ENCODE measurements at places on chromosomes 7 and 10. TPM values are rescaled to one million over a fixed set of nuclear protein-coding genes. Genes with fewer than 3 reads are reported as not detected.
A peak's percentile ranks its signal among the peaks of the same experiment; 100 is the strongest.

DNA sequence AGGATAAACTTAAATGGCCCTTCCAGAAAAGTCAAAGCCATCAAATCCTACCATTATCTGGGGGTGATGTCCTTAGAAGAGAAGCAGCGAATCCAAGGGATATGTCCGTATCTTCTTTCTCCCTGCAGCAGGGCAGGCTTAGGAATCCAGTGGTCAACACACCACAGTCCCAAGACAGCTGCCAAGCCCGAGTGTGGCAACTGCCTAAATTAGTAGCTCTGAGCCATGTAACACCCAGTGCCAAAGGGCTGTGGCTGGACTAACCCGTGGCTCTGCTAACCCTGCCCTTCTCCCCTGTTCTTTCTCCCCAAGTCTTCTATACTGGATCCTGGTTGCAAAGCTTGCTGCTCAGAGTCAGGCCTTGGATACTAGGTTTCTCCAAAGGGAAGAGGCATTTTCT is 74.8 kb downstream of the CDK1 start:
- no peak for DNase-seq

DNA sequence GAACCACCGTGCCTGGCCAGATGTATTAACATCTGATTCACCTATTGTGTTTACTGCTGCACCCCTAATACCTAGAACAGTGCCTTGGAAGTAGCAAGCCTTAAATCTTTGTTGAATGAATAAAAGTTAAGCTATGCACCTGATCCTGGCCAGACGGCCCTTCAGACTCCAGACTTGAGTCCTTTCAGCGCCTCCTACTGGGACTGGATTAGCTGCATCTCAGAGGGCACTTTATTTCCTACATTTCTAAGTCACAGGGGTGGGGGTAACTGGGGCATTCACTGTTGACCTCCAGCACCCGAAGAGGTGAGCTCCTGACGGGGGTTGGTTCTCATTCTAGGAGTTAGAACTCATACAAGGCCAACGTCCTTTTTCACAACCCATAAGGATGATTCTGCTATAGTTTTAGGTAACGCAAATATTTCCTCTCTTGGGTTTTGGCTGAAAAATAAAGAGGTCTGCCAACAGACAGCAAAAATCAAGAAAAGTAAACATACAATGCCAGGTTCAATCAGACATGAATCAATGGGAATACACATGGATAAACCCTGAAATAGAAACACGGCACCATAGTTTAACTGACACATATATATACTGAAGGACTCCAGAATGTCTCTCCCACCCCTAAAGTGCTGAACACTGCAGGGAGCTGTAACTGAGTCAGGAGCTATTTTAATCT is 48.0 kb upstream of the DLG5 start:
- no peak for DNase-seq

- no peak for DNase-seq
Observed at GRCh38 chr10:130341356-130341755, 205.2 kb downstream of the GLRX3 start.

DNA sequence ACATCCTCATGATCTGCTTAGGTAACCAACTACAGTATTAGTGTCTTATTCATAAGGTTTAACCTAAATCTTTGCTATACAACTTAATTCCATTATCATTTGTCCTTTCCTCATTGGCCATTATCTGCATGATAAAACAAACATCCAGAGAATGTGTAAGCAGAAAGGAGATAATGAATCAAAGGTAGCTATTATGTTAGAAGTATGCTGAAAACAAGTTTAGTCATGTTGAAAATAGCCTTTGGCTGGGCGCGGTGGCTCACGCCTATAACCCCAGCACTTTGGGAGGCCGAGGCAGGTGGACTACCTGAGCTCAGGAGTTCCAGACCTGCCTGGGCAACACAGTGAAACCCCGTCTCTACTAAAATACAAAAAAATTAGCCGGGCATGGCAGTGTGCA is 78.2 kb downstream of the NT5C2 start:
- no peak for DNase-seq

Gene TMEM184A
- 0.36 TPM for total RNA-seq

DNA sequence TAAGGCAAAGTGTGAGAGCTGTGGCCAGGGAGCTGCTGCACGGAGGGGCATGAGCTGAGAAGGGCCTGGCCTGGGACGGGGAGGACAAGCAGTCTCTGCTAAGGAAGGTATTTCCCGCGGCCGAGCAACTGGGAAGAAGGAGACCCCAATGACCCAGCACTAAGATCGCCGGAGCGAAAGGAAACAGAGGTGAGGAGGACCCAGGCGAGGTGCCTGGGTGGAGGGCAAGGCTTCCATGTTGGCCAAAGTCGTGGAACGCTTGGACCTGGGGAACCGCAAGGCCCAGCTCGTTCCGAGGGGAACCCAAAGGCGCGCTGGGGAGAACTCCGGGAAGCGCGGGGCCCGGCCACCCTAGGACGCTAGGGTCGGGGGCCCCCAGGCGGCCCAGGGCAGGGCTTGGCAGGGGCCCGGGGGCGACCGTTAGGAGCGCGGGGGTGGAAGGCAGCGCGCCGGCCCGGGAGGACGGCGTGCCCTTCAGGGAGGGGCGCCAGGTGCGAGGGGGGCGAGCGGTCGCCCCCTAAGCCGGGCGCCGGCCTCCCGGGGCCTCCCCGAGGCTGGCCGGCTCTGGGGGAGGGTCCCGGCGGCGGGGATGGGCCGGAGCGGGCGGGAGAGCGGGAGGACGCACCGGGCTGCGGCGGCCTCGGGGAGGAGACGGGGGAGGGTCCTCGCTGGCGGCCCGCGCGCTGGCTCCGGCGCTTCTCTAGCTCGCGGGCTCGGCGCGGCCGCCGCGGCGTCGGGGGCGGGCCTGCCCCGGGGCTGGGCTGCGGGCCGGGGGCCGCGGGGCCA is 545 bp downstream of the GIGYF1 start:
- DNase-seq, result no peak

GRCh38 chr10:126334272-126334671 is 54.0 kb downstream of the ADAM12 start:
- no peak for DNase-seq

GRCh38 chr10:71302874-71303568 is 16.0 kb upstream of the SLC29A3 start:
- no peak for DNase-seq

DNA sequence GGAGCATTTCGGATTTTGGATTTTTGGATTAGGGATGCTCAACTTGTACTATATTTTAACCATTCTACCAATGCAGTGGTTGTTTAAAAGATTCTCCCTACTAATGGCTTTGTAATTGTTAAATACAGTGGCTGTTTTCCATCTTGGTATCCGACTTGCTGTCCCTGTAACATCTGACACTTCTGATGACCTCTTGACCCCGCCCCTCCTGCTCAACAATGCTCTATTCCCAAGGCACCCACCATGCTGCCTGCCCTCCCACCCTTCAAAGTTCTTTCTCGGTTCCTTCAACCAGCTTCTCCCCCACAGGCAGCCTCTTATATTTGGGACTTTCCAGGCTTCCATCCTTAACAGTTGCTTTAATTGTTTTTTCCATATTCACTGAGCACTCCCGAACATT is 2.0 kb downstream of the PRTFDC1 start:
- no peak for DNase-seq

GRCh38 chr7:82312646-82313045 is 130.9 kb downstream of the CACNA2D1 start:
- no peak for DNase-seq

- DNase-seq, result no peak
Observed at GRCh38 chr7:102832674-102833073, 80.1 kb upstream of the LRRC17 start.

Gene GIMAP7
- 16.8 TPM for total RNA-seq

DNA sequence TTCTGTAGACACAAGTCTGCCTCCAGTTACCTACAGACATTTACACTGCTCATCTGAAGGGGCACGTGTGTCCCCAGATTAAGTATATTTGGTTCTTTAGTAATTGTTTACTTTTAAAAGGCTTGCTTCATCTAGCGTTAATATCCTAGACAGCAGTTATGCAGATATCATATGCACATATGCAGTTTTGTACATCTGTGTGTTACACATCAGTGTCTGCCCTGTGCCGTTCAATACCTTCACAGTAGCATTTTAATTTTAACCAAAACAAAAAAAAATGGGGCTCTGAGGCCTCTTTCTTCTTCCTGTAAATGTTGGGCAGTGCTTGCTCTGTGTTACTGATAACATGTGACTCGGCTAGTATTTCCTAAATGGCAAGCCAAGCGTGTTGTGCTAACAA is 331.4 kb upstream of the MGMT start:
- DNase-seq, result no peak

Gene TMEM229A
- not detected for total RNA-seq

DNA sequence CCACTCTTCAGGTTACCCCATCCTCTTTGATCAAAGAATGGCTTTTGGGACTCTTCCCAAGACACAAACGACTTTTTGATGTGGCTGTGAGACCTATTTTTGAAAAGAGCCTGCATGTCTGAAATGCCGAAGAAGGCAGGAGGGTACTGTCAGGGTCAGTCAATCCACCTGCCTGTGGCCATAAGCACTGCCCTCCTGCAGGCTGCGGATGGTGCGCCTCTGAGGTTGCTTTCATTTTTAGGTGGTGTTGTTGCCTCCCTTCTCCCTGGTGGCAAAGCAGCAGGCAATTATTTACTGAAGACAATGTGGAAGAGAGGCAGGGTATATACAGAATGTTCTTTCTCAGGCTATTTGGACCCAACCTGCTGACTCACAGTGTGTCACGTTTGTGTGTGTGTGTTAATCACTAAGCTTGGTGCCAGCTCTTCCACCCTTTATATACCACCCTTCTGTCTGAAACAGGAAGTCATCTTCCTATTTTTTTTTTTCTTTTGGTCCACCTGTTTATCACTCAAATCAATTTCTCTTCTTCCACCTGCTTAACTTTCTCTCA is 1421.2 kb upstream of the CELF2 start:
- no peak for DNase-seq

DNA sequence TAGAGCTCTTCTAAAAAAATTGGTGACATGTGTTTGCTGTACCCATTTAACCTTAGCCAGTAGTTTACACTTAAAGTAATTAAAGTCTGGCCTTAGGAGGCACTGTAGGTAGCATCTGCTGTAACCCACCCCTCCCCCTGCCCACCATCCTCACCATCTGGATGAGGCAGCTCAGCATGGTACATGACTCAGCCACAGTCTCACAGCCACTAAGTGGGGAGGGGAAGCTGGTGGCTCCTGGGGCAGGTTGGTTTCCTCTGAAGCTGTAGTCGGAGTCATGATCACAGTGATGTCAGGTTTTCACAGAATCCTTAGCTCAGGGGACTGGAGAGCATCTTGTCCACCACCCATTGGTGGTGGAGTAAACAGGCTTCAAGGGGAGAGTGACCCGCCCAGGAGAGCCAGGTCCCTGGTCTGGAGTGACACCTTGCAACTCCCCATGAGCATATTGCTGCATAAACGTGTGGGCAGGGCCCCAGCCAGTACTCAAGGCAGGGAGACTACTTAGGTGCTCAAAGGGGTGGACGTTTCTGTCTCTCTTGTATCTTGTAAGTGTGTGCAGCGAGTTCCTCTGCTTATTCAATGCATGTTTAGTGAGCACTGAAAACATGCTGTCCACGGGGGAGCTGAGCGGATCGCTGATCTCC is 125.9 kb downstream of the GRK5 start:
- no peak for DNase-seq

DNA sequence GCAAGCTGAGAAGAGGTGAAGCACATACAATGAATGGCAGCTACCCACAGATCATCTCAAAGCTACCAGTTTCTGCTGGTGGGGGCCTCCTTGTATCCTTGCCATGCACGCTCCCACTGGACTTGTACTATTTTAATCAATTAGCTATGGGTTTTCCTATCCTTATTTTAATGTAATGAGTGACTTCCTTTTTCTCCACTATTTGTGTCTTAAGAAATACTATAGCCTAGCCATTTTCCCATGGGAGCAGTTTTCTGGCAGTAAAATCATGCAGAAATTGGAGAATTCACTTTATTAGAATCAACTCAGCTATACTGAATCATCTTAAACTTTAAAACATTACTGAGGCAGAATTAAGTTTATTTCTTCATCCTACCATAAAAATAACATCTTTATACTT is 73.5 kb downstream of the CTNNA3 start:
- DNase-seq, result no peak

DNA sequence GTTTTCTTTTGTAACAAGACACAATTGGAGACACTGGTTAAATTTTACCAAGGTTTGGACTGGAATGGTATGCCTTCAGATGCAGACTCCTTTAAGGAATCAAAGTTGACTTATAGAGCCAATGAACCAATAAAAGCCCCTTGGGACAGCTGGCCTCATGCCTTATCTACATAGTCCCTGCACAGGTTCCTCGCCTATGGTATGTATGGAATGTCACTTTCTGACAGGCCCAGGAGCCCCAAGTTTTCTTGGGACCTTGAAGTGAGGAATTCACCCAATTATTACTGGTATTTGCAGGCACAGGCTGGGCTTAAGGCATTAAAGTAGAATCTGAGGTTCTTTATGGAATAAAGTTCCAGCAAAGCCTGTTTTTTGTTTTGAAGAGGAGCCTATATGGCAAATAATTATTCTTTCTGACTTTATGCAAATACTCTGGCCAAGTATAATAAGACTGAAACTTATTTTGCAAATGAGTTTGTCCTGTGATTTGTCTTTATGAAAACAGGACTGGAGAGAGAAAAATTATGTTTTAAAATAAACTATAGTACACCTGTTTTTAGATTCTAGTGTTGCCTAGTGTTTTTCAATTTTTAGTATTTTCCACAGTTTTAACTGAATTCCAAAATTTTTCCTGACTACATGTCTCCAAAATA is 24.1 kb upstream of the DNMBP start:
- no peak for DNase-seq

Gene GNGT1
- not detected for total RNA-seq

GRCh38 chr10:124999433-125000365 is 57.8 kb downstream of the ZRANB1 start:
- DNase-seq, result peak; percentile 47

Gene TEX47
- not detected for total RNA-seq

Gene ACBD7
- not detected for total RNA-seq

Gene SKIDA1
- 2.7 TPM for total RNA-seq

DNA sequence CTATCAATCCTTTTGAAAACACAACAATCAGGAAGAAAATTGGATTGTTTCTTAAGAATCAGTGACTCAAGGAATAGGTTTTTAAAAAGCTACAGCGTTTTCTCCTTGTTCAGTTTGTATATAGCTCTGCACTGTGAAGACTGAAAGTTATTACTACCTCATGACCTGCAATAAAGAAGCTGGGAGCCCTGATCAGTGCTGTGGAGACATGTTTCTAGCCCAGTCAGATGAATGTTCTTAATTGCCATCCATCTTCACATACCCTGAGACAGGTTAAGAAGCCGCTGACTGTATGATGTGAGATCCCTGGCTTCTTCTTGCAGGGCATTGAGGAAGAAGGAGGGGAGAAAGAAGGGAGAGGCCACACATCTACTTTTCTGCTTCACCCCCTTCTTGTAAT is 58.0 kb upstream of the VWC2 start:
- no peak for DNase-seq

Data from left ventricle myocardium inferior (tissue), 1 donor.